Effector memory CD4-positive, alpha-beta T cell (primary cell): ENCODE measurements at places on chromosomes 13 and 19.

GRCh38 chr13:46530084-46530935 is 22.7 kb upstream of the LRCH1 start:
- DNase-seq: no peak

DNA sequence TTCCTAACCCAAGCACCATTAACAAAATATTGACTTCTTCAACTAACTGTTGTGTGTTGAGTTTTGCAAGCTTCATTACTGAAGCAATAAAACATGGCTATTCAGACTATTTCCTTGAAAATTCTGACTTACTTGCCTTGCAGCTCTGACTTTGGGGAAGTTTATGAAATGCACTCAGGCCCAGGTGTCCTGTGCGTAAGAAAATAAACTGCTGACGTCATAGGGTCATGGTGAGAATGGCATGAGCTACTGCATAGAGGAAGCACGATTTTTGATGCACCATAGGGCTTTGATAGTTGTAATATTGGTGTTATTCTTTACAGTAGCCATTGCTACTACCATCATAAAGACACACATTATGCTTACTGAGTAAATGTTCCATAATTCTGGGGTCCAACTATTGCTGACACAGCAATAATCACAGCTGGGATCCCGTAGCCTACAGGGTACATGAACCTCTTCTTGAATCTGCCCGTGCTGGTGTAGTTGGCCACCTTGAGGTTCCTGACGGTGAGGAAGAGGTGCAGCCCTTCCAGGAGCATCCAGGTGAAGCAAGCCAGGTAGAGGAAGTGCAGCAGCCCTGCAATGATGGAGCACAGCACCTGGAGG is 57.9 kb downstream of the MBD3L2B start:
- DNase-seq: no peak

DNA sequence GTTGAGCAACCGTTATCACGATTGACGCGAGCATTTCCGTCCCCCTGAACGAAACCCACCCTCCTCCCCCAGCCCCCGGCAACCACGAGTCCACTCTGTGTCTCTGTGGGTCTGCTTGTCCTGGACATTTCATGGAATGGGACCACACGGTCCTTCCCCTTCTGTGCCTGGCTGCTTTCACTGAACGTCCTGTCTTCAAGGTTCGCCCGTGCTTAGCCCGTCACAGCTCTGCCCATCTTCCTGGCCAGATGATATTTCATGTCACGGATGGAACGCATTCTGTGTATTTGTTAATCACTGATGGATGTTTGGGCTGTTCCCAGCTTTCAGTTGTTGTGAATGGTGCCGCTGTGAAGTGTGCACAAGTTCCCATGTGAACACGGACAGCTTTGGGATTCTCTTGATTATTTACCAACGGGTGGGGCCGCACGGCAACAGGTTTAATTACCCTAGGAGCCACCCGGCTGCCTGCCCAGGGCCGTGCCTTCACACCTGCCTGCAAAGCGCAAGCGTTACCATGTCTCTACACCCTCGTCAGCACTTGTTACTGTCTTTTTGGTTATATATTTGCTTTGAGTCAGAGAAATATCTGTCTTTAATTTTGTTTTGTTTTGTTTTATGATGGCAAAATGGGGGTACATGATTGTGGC is 42.5 kb downstream of the RASA3 start:
- no peak for DNase-seq

DNA sequence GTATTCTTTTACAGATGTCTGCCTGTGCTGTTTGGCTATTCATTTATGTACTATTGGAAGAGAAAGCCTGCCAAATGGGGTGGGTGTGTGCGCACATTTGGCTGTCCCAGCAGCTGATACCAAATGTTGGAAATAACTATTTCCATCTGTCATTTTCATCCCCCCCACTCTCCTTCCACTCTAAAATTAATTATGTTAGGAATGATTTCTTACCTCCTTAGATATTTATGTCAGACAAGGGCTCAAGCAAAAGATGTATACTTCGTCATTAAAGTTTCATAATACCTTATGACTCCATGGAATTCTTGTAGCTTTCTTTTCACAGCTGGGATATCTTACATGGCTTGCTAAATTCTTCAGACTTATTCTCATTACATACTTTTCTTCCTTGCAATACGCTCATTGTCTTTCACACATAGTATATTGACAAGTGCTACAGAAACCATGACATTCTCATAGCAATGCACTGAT is 18.6 kb downstream of the ITM2B start:
- no peak for DNase-seq

DNA sequence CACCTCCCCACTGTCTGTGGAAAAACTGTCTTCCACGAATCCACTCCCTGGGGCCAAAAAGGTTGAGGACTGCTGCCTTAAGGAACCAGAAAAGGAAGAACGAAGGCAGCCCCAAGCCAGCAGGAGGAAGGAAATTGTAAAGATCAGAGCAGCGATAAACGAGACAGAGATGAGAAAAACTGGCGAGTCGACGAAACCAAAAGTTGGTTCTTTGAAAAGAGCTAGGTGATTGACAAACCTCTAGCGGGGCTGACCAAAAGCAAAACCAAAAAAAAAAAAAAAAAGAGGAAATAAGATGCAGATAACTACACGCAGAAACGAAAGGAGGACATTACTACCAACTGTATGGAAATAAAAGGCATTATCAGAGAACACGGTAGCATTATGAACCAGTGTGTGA is 76.9 kb downstream of the GADD45B start:
- peak; percentile 18 for DNase-seq

GRCh38 chr19:4704317-4704673 is 19.3 kb downstream of the DPP9 start:
- no peak for DNase-seq

DNA sequence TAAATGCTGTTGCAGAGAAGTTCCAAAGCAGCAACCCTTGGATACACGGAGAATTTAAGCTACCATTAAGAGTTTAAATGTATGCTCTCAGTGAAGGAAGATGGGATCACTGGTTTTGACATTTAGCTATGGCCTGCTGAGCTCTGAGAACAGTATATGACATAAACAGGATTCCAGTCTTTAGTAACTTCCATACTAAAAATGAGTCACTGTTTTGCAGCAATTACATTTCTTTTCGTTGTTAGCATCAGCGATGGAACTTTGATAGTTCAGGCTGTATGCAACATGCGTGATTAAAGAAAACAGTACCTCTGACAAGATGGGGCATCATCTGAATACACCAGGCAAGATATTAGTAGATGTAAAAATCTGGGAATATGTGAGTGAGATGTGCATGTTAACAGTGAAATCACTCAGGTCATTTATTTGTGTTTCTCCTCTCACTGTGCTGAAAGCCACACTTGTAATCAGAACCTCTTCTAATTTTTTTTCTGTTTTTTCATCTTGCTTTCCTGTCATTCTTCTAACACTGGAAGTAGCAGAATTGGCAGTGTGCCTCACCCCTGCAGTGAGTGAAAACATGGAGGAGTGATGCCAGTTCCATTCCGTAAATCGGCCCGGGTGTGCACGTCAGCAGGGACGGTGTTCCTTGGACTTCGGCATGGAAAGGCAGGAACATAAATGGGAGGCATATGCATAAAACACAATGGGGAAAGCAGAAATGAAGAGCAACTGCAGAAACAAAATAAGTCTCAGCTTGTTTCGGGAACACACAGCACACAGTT is 361.5 kb downstream of the OXGR1 start:
- DNase-seq: no peak

- DNase-seq: no peak
These were observed 7.6 kb upstream of the ECH1 start for GRCh38 chr19:38838986-38839761.

GRCh38 chr13:79988573-79988972 is 352.4 kb downstream of the SPRY2 start:
- no peak for DNase-seq

GRCh38 chr19:55273978-55274707 is 5.8 kb downstream of the HSPBP1 start:
- no peak for DNase-seq

DNA sequence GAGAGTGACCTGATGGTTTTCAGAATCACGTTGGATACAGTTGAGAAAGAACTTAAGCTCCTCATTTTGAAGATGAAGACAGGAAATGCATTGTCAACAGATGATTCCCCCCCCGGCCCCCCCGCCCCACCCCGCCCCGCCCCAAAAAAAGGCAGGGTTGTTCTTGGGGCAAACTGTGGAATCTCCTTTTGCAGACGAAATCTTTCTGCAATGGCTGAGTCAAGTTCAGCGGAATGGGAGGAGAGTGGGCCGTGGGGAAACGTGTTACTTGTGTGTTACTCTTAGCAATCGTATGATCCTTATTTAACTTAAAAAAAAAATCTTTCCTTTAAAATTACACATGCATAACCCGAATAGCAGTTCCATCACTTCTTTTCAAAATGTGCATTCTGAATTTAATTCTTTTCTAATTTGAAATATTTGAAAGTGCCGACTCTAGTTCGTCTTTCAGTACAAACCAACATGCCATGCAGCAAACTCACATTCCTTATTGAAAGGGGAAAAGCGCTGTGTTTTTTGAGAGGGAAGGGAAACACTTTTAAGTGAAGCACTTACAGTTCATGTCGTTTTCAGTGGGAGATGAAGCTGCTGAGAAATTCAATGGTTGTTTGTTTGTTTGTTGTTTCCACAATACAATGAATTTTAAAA is 348.5 kb upstream of the ARGLU1 start:
- no peak for DNase-seq

DNA sequence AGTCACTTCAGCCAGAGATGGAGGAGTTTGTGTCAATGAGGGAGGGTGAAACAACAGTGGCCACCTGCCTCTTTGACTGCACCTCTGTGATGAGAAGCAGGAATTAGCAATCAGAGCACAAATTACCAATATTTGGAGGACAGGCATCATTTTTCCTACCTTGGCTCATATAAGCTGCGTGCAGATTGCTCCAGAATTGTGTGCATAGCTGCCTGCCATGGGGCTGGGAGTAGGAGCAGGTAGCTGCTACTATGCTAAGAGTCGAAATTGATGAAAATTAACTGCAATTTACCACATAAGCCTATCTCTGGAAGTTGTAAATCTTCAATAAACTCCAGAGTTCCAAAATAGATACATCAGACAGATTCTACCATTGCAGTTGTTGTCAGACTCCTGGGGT is 167.5 kb upstream of the HTR2A start:
- no peak for DNase-seq

DNA sequence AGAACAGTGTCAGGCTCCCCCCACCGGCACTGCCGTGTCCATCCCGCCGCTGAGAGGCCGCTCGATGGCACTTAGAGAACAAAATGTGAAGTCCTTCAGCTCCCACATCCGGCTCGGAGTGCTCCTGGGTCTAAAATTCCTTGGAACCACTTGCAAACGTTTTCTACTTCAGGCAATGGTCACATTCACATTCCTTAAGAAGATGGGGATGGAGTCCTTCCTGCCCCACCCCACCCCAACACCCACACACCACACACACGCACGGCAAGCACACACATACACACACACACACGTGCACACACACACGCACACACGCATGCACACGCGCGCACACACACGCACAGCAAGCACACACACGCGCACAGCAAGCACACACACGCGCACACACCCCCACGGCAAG is 83.4 kb downstream of the SOX1 start:
- no peak for DNase-seq

DNA sequence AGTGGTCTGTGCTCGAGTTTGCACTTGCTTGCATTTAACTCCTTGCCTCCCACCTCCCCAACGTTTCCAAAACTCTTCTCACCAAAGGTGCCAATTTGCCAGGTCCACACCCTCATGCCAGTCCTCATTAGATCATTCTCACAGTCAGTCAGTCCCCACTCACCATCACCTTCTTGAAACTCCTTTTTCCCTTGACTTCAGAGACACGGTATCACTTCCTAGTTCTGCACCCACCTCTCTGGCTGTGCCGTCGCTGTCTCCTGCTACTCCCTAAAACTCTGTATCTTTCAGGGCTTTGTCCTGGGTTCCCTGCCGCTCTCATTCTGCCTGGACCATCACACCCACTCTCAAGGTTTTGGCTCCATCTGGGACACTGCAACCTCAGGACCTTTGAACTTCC is 19.6 kb downstream of the OLFM2 start:
- no peak for DNase-seq

GRCh38 chr19:13043285-13043684 is 48.0 kb downstream of the NFIX start:
- DNase-seq: no peak

GRCh38 chr13:108609353-108609752 is 20.1 kb upstream of the MYO16 start:
- no peak for DNase-seq

- DNase-seq: no peak
These were observed 45.7 kb downstream of the VAV1 start for GRCh38 chr19:6818246-6818645.

DNA sequence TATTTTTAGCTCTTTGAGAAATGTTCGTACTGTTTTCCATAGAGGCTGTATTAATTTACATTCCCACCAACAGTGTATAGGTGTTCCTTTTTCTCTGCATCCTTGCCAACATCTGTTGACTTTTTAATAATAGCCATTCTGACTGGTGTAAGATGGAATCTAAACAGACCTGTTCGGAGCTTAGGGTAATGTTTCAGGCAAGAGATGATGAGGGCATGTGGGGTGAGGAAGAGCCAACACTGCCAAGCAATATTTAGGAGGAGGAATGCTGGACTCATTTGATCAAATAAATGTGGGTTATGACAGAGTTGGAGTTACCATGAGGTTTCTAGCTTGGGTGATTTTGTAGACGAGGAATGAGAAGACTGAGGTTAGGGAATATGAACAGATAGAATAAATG is 382.9 kb downstream of the KLF12 start:
- DNase-seq: no peak

DNA sequence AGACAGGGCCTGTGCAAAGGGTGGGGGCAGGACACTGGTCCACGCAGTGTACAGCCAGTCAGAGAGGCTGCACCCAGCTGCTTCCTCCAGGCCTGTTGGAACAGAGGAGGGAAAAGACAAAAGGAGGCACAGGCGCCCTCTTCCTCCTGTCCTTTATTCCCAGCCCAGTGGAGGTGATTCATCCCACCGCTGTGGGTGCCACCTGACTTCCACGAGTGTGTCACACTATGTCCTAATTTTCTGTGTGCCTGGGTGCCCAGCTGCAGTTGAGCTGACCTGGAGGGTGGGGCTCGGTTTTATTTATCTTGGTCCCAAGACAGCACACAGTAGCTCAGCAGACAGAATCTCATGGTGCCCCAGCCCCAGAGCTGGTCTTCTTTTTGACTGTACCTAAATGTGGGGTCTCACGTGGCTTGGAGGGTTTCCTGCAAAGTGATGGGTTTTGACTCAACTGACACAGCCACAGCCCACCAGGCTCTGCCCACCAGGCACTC is 9.0 kb downstream of the EPS15L1 start:
- DNase-seq: no peak
